ENCODE measurements at places on chromosomes 2 and 18. TPM values are rescaled to one million over a fixed set of nuclear protein-coding genes. Genes with fewer than 3 reads are reported as not detected.

RASGRP3 gene
- total RNA-seq, result 9.3 TPM

LOXHD1 gene
- 0.80 TPM for total RNA-seq

ESPNL gene
- total RNA-seq, result 1.3 TPM

LINC00305 gene
- total RNA-seq, result not detected

EXOC6B gene
- total RNA-seq, result 32.2 TPM

Data from breast epithelium (tissue), 4 donors.